SK-N-SH (cell line): ENCODE measurements at places on chromosomes 4 and X. TPM values are rescaled to one million over a fixed set of nuclear protein-coding genes. Genes with fewer than 3 reads are reported as not detected.

DNA sequence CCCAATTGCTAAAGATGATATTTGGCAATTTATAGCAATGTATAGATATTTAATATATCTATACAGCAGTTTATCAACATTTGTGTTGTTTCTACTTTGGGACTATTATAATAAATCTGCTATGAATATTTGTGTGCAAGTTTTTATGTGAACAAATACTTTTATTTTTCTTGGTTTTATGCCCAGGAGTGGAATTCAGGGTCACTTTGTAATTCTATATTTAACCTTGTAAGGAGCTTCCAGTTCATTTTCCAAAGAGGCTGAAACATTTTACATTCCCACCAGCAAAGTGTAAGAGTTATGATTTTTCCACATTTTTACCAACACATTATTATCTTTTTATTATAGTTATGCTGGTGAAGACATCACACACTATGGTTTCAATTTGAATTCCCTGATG, 801.3 kb downstream of the PCDH18 start:
- no peaks in the 10 kb centered on the region for H3K4me1 ChIP-seq
- no peak for DNase-seq
- H3K27me3 ChIP-seq: no peaks in the 10 kb centered on the region
- H3K4me3 ChIP-seq: no peak overlapping the region

DNA sequence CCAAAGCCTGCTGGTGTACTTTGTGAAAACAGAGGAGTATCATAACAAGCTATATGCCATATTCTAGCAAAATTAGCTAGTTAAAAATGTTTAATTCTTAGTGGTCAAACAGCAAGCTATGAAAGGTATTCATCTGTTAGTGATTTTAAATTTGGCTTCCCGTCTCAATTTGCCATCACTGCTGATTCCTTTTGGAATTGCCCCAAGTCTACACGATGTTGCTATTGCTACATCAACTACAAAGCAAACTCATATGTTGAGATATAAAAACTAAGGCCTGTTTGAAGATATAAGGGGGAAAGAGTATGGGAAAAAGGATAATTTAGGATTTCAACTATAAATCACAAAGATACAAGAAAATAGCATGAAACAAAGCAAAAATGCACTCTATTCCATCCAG, 146.1 kb downstream of the COL25A1 start:
- no peaks in the 10 kb centered on the region for H3K4me1 ChIP-seq
- H3K27ac ChIP-seq: no peak overlapping the region
- no peaks in the 10 kb centered on the region for H3K27me3 ChIP-seq
- H3K36me3 ChIP-seq: no peaks in the 10 kb centered on the region

DNA sequence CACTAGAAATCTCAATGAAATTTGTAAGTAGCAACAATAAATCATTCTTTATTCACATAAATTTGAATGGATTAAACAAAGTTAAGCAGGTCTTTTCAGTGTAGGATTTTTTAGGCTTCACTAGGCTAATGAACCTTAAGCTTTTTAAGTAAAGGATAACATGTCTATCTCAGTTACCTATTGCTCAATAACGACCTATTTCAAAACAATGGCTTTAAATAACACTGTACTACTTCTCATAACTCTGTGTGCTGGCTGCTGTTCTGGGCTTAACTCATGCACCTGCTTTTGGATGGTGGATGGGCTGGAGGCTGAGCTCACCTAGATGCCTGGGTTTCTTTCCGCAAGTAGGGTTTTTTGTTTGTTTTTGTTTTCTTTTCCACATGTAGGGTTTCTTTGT, 495.0 kb upstream of the SLIT2 start:
- no peaks in the 10 kb centered on the region for H3K27me3 ChIP-seq
- H3K4me1 ChIP-seq: no peaks in the 10 kb centered on the region
- H3K36me3 ChIP-seq: no peaks in the 10 kb centered on the region
- no peak for DNase-seq
- no peak overlapping the region for H3K27ac ChIP-seq
- no peak overlapping the region for H3K4me3 ChIP-seq

Gene MAGEC2
- 1.9 and 2.0 TPM in 2 replicates for polyA plus RNA-seq

Gene WDR17
- 0.72 and 1.1 TPM in 2 replicates for polyA plus RNA-seq

Gene BTC
- polyA plus RNA-seq: not detected in 2 replicates
